ENCODE measurements at places on chromosomes 11 and 22.

GRCh38 chr22:19823902-19824211, 30.8 kb downstream of the GNB1L start:
- DNase-seq = no peak

DNA sequence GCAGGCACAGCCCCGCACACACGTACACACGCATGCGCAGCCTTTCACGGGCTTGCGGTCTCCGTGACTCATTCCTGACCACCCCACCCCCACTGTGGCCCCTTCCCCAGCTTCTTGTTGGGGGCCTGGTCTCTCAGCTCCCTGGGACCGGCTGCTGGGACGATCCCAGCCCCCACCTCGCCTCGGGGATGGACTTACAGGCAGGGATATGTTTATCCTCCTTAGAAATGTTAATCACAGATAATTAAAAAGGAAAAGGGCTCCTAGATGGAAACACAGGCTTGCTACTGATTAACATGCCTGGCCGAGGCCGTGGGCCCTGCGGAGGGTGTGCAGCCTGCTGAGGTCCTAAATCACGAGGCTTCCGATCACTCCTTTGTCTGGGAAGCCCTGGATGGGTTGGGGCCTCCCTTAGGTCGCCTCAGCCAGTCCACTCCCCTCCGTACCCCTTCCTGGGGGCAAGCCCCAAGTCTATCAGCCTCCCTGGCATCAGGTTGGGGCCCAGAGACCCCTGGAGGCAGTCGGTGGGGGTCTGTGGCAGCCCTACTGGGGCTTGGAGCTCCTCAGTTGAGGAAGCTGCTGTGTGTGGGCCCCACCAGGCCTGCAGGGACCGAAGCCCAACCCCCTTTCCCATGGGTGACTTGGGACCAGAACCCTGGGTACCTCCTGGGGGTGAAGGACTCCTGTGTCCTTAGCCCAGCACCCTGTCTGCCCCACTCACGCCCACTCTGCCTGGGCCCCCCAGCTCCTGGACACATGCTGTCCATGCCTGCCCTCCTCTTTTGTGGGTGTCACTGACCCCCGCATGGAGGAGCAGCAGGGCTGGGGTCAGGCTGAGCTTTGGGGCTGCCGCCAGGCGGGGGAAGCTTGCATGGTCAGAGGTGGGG, 20.6 kb downstream of the TSPAN4 start:
- DNase-seq = no peak

DNA sequence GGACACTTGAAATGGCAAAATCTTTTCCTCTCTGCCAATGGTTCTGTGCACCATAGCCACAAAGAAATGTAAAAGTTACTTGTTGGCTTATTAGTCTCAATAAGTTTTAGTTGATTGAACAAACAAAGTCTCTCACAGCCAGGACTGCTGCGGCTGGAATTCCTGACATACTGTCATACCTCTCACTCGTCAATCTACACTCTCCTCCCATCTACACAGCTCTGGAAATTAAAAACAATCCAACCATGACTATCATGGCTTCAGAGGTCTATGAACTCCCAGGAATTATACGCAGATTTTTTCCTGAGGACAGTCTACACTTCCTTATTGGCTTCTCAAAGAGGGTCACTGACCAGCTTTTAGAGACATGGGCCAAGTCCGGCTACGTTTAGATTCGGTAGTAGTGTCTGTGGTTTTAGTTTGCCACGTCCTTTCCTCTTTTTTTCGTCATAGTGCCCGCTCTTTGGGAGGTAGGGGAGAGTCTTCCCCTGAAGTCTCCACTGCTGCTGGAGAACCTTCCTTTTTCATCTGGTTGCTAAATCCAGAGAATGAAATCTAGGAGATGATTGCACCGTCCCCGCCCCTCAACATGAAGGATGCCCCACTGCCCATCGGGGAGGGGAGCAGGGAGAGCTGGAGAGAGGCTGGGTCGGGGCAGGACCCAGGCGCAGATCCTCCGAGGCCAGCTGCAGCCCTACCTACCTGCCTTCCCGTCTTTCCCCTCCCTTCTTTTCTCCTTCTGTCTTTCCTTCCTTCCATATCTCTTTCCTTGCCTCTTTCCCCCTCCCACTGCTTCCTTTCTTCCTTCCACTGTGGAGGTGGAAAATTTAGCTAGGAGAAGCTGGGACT, 1.0 kb upstream of the PLEKHB1 start:
- no peak for DNase-seq

DNA sequence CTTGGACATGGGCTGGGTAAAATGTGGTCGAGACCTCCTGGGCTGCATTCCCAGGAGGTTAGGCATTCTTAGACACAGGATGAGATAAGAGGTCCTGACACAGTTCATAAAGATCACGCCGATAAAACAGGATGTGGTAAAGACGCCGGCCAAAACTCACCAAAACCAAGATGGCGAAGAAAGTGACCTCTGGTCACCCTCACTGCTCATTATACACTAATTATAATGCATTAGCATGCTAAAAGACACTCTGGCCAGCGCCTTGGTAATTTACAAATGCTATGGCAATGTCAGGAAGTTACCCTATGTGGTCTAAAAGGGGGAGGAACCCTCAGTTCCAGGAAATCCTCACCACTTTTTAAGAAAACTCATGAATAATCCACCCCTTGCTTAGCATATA, 983.3 kb downstream of the OPCML start:
- DNase-seq = no peak

Data from muscle of leg (tissue), 16 donors.